Neural progenitor cell (in vitro differentiated cells): ENCODE measurements at places on chromosomes 12 and 14.

DNA sequence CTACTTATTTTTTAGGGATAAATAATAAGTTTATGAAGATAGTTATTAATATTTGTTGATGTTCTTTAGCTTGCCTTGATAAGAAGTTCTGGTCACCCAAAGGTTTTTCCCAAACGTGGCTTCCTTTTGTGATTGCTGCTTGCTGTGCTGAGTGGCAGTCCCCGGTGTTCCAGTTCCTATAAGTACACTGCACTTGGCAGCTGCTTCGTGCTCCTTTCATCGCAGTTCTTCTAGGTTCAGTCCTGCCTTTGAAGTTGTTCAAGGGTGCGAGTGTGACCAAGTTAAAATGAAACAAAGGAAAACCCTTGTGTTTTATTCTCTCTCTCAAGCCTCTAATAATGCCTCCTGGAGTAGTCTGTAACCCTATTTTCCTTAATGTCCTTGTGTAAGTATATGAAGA is 128.5 kb upstream of the ATF1 start:
- no peaks in the 10 kb centered on the region for H3K27me3 ChIP-seq
- H3K27ac ChIP-seq, result no peak overlapping the region
- no peak for DNase-seq
- no peak overlapping the region for H3K4me3 ChIP-seq
- H3K36me3 ChIP-seq, result peaks cover 4% of the 10 kb centered on the region
- peaks cover 10% of the 10 kb centered on the region for H3K4me1 ChIP-seq

- H3K4me3 ChIP-seq, result no peak overlapping the region
- no peak for DNase-seq
- H3K27me3 ChIP-seq, result no peaks in the 10 kb centered on the region
- H3K4me1 ChIP-seq, result no peaks in the 10 kb centered on the region
Measured at GRCh38 chr12:15562263-15562662, 226.9 kb downstream of the EPS8 start.

GRCh38 chr14:94769391-94770250 is at the start of gene GSC:
Gene GSC (minus strand): TSS chr14:94770113. CDS start chr14:94770015, 98 bp downstream.
- H3K4me3 ChIP-seq, result peak within 1 kb of the TSS; percentile 56
- peaks cover 76% of the 10 kb centered on the region for H3K4me1 ChIP-seq
- H3K36me3 ChIP-seq, result no peaks in the 10 kb centered on the region
- peaks cover 100% of the 10 kb centered on the region for H3K27me3 ChIP-seq

GRCh38 chr12:46386360-46386867 is 13.8 kb upstream of the SLC38A2 start:
- no peak for DNase-seq
- no peaks in the 10 kb centered on the region for H3K36me3 ChIP-seq
- peaks cover 48% of the 10 kb centered on the region for H3K4me1 ChIP-seq
- no peaks in the 10 kb centered on the region for H3K27me3 ChIP-seq
- H3K27ac ChIP-seq, result no peak overlapping the region
- H3K4me3 ChIP-seq, result no peak overlapping the region

DNA sequence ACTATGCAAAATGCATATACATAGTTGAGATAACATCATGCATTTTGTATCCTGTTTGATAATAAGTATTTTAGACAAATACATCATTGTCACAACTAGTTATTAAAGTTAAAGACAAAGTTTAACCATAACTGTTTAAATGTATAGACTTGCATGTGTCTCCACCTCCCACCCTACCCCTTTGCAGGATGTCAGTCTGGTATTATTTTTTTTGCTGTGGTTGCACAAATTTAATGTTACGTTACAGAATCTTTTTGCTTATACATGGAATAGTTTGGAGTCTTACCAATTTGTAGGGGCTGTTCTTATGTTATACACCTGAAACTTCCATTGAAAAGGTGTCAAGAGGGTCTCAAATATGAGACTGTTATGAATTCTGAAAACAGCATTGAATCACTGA is 5.6 kb downstream of the CHST11 start:
- no peak overlapping the region for H3K4me3 ChIP-seq
- H3K4me1 ChIP-seq, result peaks cover 23% of the 10 kb centered on the region
- peaks cover 17% of the 10 kb centered on the region for H3K27me3 ChIP-seq

GRCh38 chr14:37036669-37037341 is 135.6 kb downstream of the SLC25A21 start:
- no peak overlapping the region for H3K4me3 ChIP-seq
- no peaks in the 10 kb centered on the region for H3K27me3 ChIP-seq
- no peak for DNase-seq
- H3K36me3 ChIP-seq, result no peaks in the 10 kb centered on the region

DNA sequence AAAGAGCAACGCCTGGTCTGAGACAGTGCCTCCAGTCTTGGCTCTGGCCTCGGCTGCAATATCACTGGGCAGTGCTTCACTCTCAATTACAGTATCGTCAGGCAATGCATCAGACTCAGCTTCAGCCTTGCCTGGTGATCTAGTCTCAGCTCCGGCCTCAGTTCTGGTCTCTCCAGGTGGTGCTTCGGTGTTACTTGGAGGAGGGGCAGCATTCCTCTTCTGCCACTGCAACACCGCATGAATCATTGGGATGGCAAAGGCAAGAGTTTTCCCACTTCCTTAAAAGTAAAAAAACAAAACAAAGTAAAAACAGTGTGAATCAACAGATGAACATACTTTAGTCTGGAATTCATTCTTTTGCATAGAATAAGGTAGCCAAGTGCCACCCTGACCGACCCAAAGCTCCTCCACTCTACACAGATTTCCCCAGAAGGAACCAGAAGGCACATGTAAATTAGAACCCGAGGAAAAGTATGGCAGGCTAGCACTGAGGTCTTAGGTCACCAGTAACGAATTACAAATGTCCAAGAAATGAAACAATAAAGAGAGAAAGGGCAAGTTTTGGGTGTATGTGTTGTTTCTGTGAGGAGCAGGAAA is 18.6 kb downstream of the DDX24 start:
- no peaks in the 10 kb centered on the region for H3K27me3 ChIP-seq
- peaks cover 8% of the 10 kb centered on the region for H3K4me1 ChIP-seq
- no peaks in the 10 kb centered on the region for H3K36me3 ChIP-seq
- H3K4me3 ChIP-seq, result no peak overlapping the region

DNA sequence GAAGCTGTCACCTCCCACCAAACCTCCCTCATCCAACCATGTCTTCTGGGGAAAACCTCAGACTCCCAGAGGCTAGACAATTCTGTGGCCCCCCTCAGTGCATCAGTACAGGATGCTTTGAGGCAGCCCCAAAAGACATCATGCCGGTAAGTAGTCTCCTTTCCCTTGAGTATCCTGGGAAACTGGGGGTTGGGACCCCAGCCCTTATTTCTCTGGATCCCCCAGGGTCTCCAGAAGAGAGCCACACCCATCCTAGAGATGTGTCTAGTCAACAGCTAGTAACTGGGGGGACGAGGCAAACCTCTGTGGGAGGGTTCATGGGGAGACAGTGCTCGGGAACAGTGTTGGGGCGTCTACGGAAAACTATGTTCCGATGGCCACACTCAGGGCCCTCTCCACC is 974.2 kb upstream of the TMEM132C start:
- H3K27me3 ChIP-seq, result no peaks in the 10 kb centered on the region
- H3K27ac ChIP-seq, result no peak overlapping the region
- no peak for DNase-seq
